ENCODE measurements at places on chromosomes 2 and 18.

DNA sequence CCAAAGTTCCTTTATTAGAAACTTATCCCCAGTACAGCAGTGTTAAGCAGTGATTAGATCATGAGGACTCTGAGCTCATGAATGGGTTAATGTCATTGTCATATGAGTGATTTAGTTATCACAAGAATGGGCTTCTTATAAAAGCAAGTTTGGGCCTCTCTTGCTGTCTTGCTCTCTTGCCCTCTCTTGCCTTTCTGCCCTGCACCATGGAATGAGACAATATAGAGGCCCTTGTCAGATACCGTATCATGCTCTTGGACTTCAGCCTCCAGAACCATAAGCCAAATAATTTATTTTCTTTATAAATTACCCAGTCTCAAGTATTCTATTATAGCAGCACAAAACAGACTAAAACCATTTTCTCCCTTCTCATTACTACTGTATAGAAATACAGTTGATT lies 125.8 kb downstream of the TRABD2A start:
- no peak for DNase-seq

GRCh38 chr18:75086494-75087034 lies 122.4 kb downstream of the PTGR3 start:
- DNase-seq: no peak

GRCh38 chr2:6932206-6932605 lies 15.0 kb downstream of the RNF144A start:
- no peak for DNase-seq

GRCh38 chr2:17287183-17287582 lies 231.1 kb downstream of the RAD51AP2 start:
- no peak for DNase-seq

DNA sequence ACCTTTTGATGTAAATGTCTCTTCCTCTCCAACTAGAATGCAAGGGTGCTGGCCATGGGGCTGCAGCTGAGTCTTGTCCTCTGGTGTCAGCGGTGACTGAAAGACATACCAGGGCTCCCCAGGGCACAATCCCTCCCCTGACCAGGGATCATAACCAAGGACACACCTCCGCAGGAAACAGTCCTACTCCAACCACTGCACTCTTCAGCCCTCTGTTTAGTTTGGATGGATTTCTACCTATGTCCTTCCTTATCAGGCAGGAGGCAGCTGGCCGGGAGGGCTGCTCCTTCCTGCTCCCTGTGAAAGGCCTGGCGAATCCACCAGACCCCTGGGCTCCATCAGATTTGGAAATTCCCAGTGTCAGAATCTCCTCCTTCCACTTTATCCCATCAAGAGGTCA lies 185.2 kb upstream of the ID2 start:
- no peak for DNase-seq

- DNase-seq: no peak
Observed at GRCh38 chr2:133581010-133581760, 12.9 kb upstream of the NCKAP5 start.

DNA sequence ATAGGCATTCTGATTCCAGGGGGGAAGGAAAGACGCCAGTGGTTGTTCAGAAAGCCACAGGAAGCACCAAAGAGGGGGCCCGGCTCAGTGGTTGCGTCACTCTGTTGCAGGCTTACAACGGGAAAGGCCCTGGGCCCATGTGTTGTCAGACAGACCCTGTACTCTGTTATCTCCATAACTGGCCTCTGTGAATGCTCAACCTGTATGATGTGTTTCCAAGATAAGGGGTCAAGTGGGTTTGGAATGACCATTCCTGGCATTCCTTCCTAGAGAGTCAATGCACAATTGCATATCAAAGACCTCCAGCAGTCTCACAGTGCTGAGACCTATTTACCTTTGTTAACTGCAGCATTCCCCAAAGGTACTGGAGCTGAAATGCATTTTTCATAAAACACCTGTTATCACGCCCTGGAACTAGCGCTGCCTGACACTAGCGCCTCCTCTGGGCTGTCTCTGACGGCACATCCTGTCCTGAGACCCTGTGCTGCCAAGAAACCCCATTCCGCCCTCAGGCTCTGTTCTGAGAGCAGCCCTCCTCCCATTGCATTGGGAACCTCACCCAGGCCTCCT lies 13.2 kb upstream of the LRRFIP1 start:
- no peak for DNase-seq

DNA sequence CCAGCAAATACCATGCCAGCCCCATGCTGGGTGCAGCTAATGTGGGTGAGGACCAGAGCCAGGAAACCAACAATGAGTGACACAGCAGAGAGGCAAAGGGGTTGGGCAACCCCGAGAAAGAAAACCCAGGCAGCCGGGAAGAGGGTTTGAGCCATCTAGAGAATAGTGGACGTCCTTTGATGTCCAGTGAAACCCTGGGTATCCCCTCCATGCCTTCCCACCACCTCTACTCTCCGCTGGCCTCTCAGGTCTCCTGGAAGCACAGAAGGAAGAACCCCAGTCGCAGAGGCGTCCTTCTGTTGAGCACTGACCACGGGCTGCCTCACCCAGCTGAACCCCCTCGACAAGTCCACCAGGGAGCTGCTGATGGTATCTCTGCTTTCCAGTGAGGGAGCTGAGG lies 657.4 kb upstream of the ID2 start:
- no peak for DNase-seq

GRCh38 chr2:55965276-55965675 lies 41.7 kb upstream of the EFEMP1 start:
- no peak for DNase-seq

DNA sequence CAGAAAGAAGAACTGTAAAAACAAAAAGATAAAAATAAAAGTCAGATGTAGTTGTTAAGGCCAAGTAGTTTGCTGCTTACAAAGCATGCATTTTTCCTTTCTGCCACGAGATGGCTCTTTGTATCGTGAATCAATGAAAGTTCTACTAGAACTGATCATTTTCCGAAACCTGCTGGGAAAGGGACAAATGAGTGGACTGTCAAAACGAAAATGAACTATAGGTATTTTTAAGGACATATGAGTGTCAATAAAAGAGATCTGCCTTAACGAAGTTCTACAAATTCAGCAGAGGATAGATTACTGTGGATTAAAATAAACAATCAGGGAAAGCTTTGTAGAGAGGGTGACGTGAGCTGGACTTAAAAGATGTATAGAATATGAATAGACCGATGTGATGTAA lies 15.0 kb upstream of the ELOA2 start:
- DNase-seq: no peak

- DNase-seq: no peak
Observed at GRCh38 chr2:68103030-68103708, 40.4 kb upstream of the C1D start.

GRCh38 chr2:148552675-148553331 lies 91.7 kb upstream of the EPC2 start:
- DNase-seq: no peak

- DNase-seq: no peak
Observed at GRCh38 chr18:52888014-52888413, 548.0 kb downstream of the DCC start.

GRCh38 chr2:223062396-223062795 lies 10.4 kb downstream of the KCNE4 start:
- no peak for DNase-seq

DNA sequence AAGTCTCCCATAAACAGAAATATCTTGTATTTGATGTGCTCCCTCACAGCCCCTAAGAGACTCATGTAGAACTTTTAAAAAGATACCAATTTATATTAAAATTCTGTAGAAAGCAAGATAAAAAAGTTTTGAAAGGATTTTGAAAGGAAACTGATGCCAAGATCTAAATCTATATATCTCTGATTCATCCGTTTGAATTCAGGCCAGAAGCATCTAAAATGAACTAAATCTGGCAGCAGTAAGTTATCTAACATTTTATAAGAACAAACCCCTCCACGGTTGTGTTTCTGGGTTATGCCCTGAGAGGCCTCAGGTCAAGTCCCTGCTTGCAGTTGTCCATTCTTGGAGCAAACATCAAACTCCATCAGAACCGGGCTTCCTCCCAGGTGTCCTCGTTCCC lies 165.8 kb downstream of the FBXO15 start:
- DNase-seq: no peak

DNA sequence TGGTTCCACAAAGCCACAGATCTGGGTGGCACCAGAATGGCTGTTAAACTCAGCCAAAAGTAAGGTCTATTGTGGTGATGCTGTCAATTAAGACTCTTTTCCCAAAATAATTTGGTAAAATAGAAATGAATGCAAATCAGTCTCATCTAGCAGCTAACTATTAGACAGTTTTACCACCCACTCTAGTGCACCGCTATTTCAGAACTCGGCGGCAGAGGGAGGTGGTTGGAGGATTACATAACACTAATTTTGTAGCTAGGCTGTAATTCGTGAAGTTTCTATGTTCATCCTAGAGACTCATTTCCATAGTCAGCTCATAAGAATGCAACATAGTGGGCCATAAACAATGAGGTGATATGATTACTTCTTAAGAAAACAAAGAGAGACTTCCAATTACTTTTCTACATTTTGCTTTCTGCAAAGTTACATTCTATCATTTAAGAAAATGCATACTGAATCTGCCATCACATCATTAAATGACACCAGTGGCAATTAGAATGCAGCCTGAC lies 413.8 kb downstream of the FBXO15 start:
- DNase-seq: no peak

DNA sequence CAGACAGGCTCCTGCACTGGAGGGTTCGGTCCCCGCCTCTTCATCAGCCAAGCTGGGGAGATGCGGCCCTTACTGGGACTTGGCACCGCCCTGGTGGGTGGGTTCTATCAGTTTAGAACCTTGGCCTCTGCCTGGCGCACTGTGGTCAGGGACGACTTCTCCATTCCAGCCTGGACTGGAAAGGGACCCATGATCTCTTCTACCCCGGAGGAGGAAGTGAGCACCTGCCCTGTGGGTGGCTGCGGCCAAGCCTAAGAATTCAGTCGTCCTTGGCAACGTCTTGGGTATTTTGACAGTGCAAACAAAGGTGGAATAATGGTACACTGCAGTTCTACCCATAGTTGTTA lies 106.9 kb upstream of the CD302 start:
- no peak for DNase-seq

DNA sequence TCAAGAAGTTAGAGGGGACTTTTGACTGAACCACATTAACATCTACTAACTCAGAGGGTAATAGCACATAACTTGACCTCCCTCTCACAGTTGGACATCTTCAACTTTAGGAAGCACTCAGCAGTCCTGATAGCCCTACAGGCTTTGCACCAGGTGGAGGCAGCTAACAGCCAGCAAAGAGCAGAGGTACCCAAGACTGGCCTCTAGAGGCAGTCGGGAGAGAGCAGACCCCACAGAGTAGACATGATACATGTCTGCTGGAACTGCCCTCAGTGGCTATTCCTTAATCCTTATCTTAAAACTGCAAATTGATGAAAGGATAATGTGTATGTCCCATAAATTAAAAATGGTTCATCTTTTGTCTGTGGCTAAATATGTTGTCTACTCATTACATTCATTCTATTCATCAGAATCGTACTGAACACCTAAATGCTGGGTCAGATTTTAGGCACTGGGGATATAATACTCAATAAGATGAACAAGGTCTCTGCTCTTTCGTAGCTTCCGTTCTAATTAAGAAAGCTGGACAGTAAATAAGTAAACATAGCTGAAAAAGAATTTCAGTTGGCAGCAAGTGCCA lies 49.8 kb downstream of the CAB39 start:
- no peak for DNase-seq

- DNase-seq: no peak
Observed at GRCh38 chr2:113283704-113284284, 5.1 kb upstream of the PAX8 start.

- peak; percentile 40 for DNase-seq
Observed at GRCh38 chr2:25274868-25275574, 66.7 kb downstream of the DNMT3A start.

DNA sequence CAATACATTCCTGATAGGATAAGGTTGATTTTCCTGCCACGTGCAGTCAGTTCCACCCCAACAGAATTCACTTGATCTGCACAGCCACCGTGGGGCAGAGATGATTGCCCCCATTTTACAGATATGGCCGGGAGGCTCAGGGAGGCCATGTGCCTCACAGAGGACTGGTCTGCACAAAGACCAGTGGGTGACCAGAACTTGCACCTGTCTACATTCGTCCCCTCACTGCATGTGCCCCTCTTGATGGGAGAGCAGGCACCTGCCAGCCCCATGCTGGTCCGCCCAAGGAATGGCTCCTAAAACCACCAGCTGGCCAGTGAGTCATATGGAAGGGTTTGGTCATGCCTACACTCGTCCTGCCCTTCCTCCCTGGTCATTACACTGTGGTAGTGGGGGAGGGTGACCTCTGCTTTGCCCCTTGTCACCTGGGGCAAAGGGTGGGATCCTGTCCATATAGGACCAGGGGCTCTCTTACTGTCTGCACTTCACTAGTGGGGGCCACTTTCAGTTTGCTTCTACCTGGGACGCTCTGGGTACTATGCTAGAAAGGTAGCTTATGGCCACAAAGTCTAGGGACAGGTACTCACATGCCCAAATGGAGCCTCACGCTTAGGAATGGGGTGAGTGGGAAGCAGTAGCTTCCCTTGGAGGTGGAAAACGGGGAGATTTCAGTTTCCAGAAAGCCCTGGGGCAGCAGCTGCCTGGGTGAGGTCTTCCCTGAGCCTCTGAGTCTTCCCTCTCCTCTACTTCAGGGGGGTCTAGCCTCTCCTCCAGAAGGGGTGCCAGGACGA lies 14.7 kb downstream of the RRM2 start:
- no peak for DNase-seq

GRCh38 chr18:23958036-23958435 lies 56.5 kb upstream of the TTC39C start:
- no peak for DNase-seq

GRCh38 chr18:28804512-28805202 lies 627.7 kb upstream of the CDH2 start:
- no peak for DNase-seq

- no peak for DNase-seq
Observed at GRCh38 chr2:215793747-215794595, 219.4 kb downstream of the MREG start.

- no peak for DNase-seq
Observed at GRCh38 chr2:121689356-121689755, 40.1 kb upstream of the CLASP1 start.

DNA sequence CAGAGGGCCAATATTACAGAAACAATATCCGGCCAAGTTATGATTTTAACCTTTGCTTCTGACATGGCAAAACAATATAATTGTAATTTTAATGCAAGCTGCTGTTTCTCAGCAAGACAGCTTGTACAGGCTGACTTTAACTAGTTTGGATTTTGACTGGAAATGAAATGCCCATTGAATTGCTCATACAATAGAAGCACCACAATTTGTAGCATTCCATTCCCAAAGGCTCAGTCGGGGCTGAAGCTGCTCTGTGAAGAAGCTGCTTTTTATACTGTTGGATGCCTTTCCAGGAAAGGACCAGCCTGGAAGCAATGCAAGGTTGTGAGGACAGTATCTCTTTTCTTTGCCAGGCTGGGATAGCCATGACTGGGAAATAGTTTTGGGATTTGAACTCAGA lies 677.0 kb upstream of the FANCL start:
- no peak for DNase-seq

DNA sequence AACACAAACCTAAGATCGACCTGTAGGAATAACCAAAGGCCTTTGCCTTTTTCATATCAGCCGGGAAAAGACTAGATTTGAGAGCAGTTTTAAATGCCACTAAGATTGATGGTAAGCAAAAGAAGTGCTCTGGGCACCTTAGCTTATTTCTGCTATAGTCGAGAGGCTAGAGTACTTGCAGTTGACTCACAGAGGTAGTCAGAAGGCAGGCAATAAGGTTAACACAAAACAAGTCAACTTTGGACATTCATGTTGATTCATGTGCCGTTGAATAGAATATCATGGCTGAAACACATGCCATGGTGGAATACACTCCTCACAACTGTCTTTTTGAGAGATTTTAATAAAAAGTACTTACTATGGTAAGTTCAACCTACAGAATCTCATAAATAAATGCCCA lies 507.6 kb downstream of the ZEB2 start:
- DNase-seq: no peak
